ENCODE measurements at places on chromosomes 7 and 10.

- peak; percentile 27 for DNase-seq
Observed at GRCh38 chr10:110901954-110902819, 16.8 kb downstream of the BBIP1 start.

- DNase-seq, result no peak
Observed at GRCh38 chr10:43308986-43309385, 42.1 kb upstream of the RASGEF1A start.

GRCh38 chr10:70858759-70859158 lies 29.6 kb downstream of the PCBD1 start:
- DNase-seq, result no peak

GRCh38 chr10:128563387-128563786 lies 437.2 kb upstream of the MKI67 start:
- no peak for DNase-seq

DNA sequence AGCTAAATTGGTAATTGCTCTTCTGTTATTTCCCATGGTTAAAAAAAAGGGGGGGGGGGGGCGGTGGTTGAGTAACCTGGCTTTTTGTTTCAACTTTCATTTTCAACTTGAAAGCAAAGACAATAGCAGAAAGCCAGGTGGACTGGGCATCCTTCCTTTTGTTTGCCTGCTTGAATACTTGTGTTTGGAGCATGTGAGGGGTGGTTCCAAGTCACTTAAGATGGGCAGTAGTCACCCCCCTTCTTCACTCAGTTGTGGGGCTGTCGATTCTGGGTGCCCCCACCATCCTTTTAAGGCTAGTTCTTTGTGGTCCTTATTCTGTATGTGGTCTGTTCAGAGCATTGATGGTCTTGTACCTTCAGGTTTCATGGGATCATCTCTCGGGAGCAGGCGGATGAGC lies 165.6 kb upstream of the PRR15 start:
- DNase-seq, result no peak

GRCh38 chr10:62016623-62017490 lies 115.4 kb downstream of the ARID5B start:
- no peak for DNase-seq

DNA sequence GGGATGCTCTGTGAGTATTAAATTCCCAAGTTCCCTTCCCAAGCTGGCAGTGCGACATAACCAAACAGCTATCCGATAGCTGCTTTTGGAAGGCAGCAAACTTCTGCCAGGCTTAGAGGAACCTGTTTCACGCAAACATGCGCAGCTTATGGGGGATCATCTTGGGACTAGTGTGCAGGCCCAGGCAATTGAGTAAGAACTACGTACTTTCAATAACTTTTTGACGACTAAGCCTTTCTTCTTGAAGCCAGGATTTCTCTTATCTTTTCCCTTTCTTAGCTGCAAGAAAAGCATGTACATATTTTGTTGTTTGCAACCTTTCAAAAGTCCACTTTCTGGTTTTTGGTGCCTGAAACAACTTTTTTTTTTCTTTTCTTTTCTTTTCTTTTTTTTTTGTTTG lies 28.7 kb upstream of the SEPHS1 start:
- DNase-seq, result no peak

GRCh38 chr7:93723424-93724124 lies 149.1 kb upstream of the CALCR start:
- no peak for DNase-seq

DNA sequence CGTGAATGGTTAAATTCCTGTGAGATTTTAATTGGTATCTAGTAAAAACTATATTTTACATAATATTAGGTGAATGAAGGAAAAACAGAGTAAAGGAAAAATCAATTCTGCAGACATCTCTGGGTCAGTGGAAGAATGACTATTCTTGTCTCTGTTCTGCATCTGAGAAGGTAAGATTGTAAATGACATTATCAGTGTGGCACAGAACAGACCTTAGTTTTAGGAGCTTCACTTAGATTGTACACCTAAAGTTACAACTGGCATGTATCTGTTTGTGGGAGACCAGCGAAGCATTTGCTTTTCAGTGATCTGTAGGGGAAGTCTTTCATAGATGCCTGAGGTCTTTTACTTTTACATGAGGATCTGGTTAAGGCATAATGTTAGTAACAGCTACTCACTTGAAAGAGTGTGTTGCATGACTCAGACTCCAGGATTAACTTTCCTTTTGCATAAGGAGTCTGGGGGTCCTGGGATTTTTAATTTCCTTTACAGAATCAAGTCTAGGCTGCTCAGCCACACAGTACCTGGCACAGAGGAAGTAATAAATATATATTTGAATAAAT lies 56.2 kb downstream of the JMJD1C start:
- DNase-seq, result no peak

GRCh38 chr10:48285710-48286109 lies 11.2 kb upstream of the FRMPD2 start:
- DNase-seq, result no peak

DNA sequence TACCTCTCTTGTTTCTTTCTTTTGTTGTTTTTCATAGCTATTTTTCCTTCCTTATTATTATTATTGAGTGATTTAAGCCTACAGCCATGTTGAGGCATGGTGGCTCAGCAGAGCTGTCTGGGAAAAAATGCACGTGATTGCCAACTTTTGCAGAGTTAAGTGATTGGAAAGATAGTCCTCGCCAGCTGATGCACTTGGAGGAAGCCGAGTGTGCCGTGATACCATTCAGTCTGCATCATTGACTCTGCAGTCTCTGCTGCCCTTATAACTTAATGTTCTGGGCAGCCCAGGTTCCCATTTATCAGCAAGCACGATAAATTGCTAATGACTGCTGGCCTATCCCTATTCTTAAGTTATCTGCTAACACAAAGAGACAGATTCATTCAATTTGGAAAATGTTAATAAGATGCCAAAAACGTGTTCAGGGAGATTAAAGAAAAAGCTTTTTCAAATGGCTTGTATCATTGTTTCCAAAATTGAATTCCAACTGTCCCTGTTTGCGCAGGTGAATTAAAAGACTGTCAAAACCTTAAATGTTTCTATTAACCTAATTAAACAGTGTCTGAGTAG lies 232.9 kb upstream of the NPY start:
- no peak for DNase-seq

DNA sequence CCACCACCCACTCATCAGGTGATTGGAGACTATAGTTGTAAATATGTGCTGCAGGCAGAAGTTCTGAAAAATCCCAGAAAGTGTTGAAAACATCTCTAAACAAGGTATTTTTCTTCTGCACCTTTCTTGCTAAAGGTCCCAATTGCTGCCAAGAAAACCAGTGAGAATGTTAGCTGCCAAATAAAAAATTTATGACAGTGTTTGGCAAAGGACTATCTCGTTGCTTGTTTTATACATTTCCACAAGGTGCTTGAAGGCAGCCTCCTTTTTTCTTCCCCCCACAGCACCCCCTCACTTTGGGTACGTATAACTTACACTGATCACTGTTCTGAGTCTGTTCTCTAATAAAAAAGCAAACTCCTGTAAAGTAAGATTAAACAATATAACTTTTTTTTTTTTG lies 158.6 kb upstream of the TCF7L2 start:
- no peak for DNase-seq

DNA sequence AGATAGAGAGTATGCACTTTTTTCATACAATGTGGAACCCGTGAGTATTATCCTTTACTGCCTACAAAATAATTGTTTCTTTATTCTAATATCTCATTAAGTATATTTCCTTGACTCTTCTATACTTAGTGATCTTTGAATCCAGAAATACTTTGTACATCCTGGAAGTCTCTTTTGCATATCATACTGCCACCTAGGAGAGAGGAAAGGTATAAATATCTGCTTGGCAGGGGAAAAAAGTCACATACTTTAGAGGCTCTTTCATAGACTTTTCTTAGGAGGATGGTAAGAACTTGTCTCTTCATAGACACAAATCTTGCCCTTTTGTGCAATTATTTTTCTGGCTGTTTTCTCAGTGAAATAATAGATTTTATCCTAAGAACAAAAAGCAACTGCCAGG lies 436.0 kb downstream of the PAXIP1 start:
- DNase-seq, result no peak

GRCh38 chr10:84179059-84179710 lies 5.6 kb downstream of the GPR15LG start:
- DNase-seq, result no peak

DNA sequence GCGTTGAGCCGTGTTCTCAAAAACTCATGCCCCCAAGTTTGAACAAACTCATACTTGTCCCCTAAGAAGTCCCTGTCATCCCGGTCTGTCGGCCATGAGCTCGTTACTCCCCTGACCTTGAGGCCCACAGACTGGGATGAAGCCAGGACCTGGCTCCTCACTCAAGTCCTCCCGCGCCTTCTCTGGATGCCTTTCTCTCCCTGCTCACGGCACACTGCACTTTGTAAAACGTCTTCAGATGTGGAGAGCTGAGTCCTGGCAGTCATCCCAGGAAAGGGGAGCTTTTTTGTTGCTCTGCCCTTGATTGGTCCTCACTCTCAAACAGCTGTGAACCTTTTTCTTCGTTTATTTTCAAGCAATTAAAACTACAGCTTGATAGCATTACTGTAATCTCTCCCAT lies 110.8 kb downstream of the JAZF1 start:
- DNase-seq, result no peak

DNA sequence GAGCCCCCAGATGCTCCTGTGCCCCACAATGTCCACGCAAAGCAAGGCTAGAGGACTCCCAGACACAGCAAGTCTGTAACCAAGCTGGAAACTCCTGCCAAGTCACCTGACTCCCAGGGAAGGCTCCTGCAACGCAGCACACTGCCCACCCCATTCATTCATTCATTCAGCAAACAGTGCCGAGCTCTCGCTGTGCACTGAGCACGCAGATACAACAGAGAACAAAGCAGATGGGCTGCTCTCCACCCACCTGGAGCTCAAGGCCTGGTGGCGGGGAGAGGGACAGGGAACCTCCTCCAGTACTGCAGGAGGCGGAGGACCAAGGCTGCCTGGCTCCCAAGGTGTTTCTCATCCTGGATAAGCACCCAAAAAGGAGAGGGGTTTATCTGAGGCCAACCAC lies 8.6 kb downstream of the KCNH2 start:
- DNase-seq, result no peak

DNA sequence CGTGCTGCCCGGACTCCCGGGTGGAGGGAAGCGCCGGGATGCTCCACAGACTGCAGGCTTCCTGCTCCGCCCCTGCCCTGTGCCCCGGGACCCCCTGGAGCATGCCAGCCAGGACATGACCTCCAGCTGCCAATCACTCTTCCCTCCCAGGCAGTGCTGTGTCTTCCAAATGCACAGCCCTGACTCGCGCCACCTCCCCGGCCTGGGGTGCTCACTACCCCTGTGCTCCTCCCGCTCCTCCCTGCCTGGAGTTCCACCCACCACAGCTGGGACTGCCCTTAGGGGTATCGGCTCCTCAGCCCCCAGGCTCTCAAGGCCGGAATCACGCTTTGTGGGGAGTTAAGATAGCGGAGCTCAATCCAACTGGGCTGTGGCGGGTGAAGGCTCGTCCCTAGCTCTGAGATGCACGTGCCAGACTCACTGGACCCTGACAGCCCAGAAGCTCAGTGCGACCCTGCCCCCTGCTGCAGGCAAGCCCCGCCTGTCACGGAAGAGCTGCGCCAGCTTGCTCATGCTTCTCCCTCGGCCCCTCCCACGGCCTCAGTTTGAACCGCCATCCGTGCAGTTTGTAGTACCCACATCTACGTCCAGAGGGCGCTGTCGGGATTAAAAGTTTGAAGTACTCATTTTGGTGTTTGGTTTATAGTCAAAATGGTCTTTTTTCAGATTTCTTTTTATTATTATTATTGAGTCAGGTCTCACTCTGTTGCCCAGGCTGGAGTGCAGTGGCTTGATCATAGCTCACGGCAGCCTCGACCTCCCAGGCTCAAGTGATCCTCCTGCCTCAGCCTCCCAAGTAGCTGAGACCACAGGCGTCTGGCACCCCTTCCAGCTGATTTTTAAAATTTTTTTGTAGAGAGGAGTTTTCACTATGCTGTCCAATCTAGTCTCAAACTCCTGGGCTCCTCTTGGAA lies 142.5 kb upstream of the TCERG1L start:
- peak; percentile 55 for DNase-seq

GRCh38 chr7:1546909-1547776 lies 8.9 kb downstream of the TMEM184A start:
- DNase-seq, result no peak

- DNase-seq, result no peak
Observed at GRCh38 chr10:27713941-27714340, 31.7 kb downstream of the MKX start.

GRCh38 chr10:70769121-70769520 lies 16.1 kb downstream of the TBATA start:
- DNase-seq, result no peak

DNA sequence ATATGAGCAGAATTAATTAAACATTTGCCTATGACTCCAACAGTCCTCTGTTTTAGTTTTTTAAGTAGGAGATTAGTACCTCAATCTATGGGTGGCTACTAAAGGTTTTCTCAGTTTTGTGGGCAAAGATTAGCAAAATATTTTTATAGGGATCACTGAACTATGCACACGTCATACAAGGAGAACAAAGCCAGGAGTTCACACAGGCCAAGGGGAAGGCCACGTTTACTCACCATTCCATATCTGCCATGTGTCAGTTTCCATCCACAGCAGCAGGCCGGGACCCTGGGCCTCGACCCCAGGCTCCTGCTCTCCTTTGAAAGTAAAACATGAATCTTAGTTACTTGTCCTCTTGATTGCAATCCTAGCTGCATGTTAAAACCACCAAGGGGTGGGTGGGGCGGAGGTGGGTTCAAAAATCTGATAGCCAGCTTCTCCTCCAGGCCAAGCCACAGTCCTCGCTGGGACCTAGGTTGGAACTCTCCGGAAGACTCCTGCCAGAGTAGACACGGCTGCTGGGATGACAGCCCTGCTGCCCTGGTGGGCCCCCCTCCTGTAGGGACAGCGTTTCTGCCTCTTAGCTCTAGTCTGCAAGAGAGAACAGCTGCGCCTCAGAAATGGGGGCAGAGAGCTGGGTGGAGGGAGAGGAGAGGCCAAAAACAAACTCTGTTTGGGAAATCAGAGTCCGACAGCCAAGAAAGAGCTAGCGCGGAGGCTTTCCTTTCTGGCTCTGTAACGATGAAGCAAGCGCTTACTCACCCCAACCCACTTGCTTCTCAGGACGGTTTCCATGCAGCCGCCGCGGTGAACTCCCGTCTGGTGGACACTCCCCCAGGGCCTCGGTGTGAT lies 35.6 kb downstream of the PITRM1 start:
- DNase-seq, result no peak

DNA sequence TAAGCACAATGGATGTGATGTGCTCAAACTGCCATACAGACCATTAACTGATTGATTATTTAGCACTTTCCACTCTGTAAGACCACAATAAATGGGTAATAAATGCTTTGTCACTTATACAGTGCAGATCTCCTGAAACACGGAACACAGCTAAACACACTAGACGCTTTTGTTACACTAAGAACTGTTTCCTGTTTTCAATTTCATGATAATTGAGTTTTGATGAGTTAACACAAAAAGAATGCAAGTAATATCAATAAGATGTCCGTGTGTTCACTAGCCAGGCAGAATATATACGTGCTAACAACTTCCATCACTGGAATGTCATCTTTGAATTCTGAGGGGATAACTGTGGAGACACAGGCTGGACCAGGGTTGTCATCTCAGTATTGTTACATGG lies 178.8 kb downstream of the SKAP2 start:
- no peak for DNase-seq

GRCh38 chr10:126349101-126349500 lies 39.2 kb downstream of the ADAM12 start:
- DNase-seq, result no peak
